Motor neuron (in vitro differentiated cells): ENCODE measurements at places on chromosomes 3 and 15.
A peak's percentile ranks its signal among the peaks of the same experiment; 100 is the strongest.

- ATAC-seq, result no peak
Measured at GRCh38 chr3:146499701-146500100, 30.3 kb upstream of the PLSCR2 start.

- no peak for ATAC-seq
Measured at GRCh38 chr3:196141052-196141865, 59.4 kb upstream of the TFRC start.

GRCh38 chr15:98518823-98519561 is 129.3 kb upstream of the IGF1R start:
- ATAC-seq, result peak; percentile 86

GRCh38 chr3:64166584-64167162 is 58.6 kb downstream of the PRICKLE2 start:
- ATAC-seq, result no peak

GRCh38 chr3:186925826-186926225 is 4.5 kb upstream of the ST6GAL1 start:
- ATAC-seq, result no peak

DNA sequence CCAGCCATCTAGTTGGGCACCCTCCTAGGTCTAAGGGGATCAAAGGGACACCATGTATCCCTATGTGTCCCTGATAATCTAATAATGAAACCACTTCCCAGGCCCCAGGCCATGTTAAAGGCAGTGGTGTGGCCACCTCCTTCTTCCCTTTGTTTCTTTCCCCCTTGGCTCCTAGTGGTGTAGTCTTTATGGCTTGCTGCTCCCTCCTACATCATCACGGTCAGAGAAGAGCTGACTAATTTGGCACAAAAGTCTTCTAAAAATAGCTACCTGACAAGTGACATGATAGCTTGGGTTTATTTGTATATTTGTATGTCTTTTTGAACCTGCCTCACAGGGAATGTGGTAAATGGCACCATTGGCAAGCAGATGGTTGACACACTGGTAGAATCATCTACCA is 131.0 kb upstream of the CHRM5 start:
- no peak for ATAC-seq

- ATAC-seq, result no peak
Measured at GRCh38 chr3:71397046-71397445, 186.5 kb downstream of the FOXP1 start.

GRCh38 chr3:11060500-11061251 is 68.1 kb downstream of the SLC6A1 start:
- ATAC-seq, result peak; percentile 76

GRCh38 chr3:165389653-165390052 is 193.5 kb upstream of the SLITRK3 start:
- ATAC-seq, result no peak

DNA sequence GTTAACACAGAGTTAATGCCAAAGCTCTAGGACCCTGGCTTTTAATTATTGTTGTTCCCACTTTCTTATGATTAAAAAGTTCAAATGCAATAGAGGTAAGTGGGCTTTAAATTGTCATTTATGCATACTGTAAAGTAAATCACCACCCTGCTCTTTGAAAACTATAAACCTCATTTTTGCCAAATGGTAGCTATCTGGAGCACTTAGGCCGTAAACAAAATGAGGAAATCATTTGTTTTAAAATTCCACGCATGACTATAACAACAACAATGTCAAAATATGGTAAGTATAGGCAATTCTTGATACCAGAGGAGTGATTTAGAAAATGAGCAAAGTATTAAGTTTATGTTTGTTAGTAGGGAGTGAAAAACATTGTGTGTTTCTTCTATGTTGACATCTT is 1.8 kb downstream of the UNC13C start:
- ATAC-seq, result no peak

GRCh38 chr3:43996379-43997301 is 245.0 kb upstream of the TOPAZ1 start:
- peak; percentile 18 for ATAC-seq

DNA sequence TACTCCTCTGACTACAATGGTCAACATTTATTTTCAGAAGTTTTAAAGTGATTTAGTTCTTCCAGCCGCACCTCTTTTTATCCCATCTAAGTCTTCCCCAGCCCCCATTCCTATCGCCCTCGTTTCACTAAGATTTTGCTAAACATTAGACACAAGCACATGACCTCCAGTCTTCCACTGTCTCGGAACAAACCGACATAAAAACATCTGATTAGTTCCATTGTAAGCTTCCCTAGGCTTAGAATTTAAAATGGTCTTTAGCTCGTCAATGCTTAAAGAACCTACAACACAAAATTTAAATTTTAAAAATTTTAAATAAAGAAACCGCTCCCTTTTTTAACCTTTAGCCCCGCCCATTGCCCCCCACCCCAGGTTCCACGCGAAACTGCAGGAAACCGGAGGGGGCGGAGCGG is 284 bp upstream of the TSC22D2 start:
- peak; percentile 1 for ATAC-seq

GRCh38 chr15:70276401-70276800 is 178.7 kb upstream of the TLE3 start:
- ATAC-seq, result no peak

DNA sequence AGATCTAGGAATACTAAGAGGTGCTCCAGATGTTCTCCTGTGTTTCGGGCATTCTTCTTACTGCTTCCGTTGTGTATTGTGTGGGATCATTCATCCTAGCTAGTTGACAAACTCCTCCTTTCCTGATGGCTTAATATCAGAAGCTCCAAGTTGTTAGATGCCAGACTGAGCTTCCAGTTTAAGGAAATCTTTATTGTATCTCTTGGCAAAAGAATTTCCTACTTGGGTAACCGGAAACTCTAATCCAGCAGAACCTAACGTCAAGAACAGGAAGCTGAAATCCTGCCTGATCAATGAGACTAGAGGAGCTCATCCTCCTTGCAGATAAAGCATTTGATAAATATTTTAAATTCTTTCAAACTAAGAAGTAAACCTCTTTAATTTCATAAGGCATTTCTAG is 27.7 kb upstream of the MYH15 start:
- ATAC-seq, result no peak

GRCh38 chr3:100113723-100114412 is 433 bp downstream of the FILIP1L start:
- no peak for ATAC-seq

- peak; percentile 57 for ATAC-seq
Measured at GRCh38 chr3:14343338-14344112, 58.9 kb upstream of the SLC6A6 start.

GRCh38 chr15:46677491-46677890 is 1039.8 kb upstream of the SEMA6D start:
- no peak for ATAC-seq

DNA sequence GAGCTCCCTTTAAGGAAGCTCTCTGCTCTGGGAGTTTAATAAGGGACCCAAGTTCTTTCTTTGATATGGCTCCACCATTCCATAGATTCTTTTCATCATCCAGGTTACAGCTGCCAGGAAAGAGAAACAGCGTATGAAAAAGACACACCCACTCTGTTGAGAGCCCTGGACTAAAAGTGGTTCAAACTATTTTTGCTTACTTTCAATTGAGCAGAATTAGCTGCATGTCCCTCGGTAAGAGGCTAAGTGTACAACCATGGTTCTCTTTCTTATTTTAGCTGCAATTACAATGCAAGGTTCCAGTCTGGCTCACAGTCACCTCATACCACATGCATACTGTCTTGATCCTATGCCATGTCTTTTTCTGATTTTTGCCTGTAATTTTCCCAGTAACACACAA is 1288.3 kb downstream of the NSUN3 start:
- ATAC-seq, result no peak

DNA sequence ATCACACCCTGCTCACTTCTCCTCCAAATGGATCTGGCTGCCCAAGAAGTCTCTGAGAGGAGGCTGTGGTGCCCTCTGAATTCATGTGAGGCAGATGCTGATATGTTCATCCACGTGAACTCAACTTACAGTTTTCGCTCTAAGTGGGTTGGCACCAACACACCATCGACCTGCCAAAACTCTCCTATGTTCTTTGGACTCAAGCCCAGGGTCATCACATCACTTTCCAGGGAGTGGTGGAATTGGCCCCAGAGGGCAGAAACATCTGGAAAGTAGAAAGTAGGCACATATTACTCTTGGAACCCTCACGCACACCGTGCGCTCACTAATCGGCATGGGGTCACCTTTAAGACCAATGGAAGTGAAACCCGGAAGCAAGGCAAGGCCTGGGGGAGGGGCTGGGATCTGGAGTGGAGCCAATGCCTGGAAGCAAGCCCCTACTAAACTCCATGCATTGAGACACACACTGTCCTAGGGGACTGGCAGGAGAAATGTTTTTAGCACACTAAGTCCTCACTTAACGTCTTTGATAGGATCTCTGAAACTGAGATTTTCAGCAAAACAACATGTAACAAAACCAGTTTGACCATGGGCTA is 41.4 kb downstream of the SSUH2 start:
- no peak for ATAC-seq

DNA sequence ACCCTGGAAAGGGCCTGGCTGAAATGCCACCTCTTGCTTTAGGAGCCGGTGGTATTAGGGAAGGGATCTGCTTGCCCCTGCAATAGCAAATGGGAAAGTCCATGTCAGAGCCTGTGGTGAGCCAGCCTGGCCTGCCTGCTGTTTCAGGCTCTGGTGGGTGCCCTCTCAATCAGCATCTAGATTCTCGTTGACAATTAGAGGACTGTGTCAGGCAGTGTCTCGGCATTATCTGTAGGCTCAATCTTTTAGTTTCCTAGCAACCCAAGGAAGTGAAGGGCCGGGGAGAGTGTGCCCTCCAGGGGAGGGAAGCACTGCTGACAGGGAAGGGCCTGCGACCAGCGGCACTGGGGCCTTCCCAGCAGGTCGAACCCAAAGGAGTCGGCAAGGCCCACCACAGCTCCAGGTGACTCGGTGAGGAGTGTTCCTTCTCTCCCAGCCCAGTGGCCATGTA is 42.1 kb downstream of the TLE3 start:
- peak; percentile 80 for ATAC-seq

GRCh38 chr15:98682992-98683701 is 34.8 kb downstream of the IGF1R start:
- ATAC-seq, result no peak

DNA sequence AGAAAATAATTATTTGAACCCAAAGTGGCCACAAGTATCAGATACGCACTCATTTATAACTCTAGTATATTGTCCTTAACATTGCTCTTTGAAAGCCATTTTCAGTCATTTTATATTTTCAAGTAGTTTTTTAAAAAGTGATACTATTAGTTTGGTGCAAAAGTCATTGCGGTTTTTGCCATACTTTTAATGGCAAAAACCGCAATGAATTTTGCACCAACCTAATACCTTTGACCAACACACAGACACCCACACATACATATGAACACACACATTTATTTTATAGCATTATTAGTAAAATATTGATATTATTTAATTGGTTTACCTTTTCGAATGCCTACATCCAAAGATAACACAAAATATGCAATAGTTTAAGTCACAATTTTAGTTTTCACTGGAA is 154.3 kb downstream of the EPHA3 start:
- ATAC-seq, result no peak

DNA sequence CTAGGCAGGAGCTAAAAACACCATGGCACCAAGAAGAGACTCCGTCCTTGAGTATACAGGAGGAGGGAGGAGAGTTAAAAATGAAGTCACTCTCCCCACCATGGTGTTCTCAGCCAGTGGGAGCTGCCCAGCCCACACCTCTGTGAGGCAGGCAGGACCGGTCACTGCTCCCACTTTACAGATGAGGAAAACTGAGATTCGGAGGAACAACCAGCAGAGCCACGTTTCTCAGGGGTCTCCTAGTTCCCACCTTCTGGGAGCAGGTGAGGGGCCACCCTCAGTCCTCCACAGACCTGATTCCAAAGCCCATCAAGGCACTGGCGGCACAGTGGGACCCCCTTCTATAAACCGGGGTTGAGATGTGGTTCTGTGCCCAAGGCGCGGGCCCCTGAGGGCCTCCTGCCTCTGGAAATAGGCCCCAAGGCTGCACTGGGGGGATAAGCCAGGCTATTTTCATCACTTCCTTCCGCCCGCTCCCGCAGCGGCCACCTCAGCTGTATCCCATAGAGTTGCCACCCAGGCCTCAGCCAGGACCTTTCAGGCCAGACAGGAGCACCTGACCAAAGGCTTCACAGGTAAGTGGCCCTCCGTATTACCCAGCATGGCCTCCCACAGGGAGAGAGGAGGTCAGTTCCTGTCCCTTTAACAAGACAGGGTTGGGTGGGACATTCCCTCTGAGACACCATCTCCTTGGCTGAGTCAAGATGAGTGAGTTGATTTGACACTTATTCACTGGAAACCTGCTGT is at the start of gene GP9:
Gene GP9 (plus strand): TSS at position 504 of the 747 bp plus-strand sequence. CDS start 961 bp downstream, outside the sequence.
- ATAC-seq, result no peak

GRCh38 chr15:73965758-73966113 is 26.4 kb downstream of the STOML1 start:
- no peak for ATAC-seq

- peak; percentile 24 for ATAC-seq
Measured at GRCh38 chr15:85646538-85647091, 148.1 kb downstream of the KLHL25 start.

DNA sequence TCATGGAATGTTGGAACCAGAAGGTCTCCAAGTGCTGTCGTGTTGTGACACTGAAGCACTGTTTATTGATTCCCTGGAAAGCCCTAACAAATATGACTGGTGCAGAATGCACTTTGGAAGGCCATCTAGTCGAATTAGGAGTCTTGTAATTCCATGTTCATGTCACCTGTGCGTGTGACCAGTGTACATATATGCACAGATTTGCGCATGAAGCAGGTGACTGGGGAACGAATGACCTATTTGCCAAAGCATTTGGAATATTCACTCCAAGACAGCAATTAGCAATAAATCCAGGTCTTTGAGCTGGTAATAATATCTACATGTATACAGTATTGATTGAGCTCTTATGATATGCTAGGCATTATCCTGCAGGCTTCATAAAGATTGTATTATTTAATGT is 177.5 kb upstream of the PFN2 start:
- ATAC-seq, result no peak

DNA sequence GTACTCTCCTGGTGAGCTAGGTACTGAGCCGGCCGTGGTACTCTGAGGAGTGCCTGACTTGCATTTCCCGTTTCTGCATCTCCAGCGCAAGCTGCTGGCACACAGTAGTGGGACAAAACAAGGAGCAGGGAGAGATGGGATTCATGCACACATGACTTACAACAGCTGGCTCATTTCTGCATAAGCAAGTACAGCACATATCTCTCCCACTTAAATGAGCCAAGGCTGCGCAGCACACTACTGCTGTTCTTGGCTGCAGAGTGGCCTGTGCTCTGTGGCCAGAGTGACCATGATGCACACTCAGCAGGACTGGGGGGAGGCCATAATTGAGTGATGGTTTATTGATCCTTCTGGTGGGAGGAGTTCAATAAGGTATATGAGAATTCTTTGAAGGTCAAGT is 59.2 kb upstream of the ABHD17C start:
- ATAC-seq, result no peak

GRCh38 chr3:69174871-69175737 is 52.7 kb upstream of the LMOD3 start:
- no peak for ATAC-seq

GRCh38 chr3:186588632-186589031 is 18.1 kb downstream of the DNAJB11 start:
- no peak for ATAC-seq

DNA sequence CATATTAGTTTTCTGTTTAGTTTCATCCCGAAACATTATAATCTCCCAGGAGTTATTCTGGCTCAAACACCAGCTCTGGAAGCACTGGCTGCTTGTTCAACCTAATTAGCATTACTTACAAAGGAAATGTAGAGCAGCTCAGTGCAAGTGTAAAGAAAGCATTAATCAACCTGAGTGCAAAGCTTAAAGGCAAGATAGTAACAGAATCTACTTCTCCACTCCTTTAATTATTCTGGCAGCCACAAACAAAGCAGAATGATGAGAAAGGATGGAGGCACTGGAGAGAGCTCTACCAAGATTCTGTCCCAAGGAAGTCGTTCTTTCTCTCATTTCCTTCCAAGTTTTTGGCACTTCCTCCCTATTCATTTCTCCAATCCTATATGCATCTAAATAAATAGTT is 1384.0 kb downstream of the ZPLD1 start:
- peak; percentile 95 for ATAC-seq
